Hematopoietic multipotent progenitor cell treated with erythropoietin and hydrocortisone succinate and interleukin-3 and kit ligand, for 4 days (in vitro differentiated cells): ENCODE measurements at places on chromosomes 7 and 10.

- no peak for DNase-seq
These were observed 17.1 kb downstream of the SLIT1 start for GRCh38 chr10:97168645-97169044.

- DNase-seq, result no peak
These were observed 42.7 kb downstream of the TMEM26 start for GRCh38 chr10:61410353-61411070.

DNA sequence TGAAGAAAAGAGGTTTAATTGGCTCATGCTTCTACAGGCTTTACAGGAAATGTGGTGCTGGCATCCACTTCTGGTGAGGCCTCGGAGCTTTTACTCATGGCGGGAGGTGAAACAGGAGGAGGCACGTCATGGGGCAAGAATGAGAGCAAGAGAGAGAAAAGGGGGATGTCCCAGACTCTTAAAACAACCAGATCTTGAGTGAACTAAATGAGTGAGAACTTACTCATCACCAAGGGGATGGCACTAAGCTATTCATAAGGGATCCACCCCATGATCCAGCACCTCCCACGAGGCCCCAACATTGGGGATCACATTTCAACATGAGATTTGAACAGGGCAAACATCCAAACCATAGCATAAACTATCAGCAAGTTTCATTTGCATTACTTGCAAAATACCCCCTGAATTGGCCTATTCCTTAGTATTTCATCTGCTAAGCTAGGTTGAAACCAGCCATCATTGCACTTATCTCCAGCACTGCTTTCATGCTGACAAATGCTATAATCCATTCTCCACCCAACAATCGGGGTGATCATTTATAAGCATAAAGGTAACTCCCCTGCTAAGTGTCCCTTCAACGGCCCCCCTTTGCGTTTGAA lies 179.0 kb downstream of the NOC3L start:
- DNase-seq, result no peak

DNA sequence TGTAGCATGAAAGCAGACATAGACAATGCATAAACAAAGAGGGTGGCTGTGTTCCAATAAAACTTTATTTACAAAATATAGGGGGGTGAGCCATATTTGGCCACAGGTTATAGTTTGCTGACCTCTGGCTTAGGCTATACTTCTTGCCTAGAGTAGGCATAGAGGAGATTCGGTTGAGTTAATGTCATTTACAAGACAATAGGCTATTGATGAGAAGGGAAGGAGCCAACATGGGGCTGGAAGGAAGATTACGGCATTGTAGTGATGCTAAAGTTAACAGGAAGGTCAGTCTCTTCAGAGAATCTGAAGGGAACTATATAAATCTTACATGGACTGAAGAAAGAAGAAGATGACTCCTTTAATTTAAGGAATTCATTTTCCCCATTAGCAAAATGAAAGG lies 463.5 kb downstream of the HTR7 start:
- DNase-seq, result no peak

DNA sequence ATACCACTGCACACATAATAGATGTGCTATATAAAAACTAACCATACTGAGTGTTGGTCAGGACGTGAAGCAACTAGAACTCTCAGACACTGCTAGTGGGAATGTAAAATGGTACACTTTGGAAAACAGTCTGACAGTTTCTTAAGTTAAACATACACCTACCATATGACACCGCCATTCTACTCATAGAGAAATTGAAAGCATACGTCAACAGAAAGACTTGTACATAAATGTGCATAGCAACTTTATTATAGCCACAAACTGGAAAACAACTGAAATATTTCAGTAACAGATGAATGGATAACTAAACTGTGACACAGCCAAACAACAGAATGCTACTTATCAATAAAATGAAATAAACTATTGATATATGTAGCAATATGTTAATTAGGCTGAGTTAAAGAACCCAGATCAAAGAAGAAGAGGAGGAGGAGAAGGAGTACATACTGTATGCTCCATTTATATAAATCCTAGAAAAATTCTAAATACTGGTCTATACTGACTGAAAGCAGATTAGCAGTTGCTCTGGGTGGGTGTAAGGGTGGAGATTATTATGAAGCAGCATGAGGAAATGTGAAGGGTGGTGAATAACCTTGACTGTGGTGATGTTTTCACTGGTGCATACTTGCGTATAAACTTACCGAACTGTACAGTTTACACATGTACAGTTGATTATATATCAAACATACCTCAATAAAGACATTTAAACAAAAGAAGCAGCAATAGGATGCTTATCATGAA lies 48.6 kb downstream of the ARHGAP21 start:
- DNase-seq, result no peak

- no peak for DNase-seq
These were observed 49.0 kb downstream of the RPS24 start for GRCh38 chr10:78082636-78083035.

DNA sequence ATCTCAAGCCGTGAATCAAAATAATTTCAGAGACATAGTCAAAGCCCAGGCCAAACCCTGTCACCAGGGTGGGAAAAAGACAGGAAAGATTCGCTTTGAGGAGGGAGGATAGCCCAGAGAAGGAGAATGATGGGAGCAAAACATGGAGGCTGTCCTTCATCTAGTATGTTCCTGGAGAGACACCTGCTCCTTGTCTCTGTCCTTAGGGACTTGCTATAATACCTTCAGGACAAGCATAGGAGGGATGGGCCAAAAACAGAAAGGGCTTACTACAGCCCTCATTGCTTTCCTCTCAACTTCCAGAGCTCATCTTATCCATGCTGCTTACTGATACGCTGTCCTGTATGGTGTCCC lies 593.7 kb downstream of the LRMDA start:
- DNase-seq, result no peak

- DNase-seq, result no peak
These were observed 958 bp downstream of the ANKRD1 start for GRCh38 chr10:90919683-90920574.

GRCh38 chr7:74306730-74307469 lies 17.7 kb downstream of the CLIP2 start:
- peak; percentile 59 for DNase-seq

GRCh38 chr7:151429560-151430331 lies 10.2 kb downstream of the CRYGN start:
- peak; percentile 41 for DNase-seq

- no peak for DNase-seq
These were observed 51.4 kb upstream of the AMPH start for GRCh38 chr7:38682606-38683005.

DNA sequence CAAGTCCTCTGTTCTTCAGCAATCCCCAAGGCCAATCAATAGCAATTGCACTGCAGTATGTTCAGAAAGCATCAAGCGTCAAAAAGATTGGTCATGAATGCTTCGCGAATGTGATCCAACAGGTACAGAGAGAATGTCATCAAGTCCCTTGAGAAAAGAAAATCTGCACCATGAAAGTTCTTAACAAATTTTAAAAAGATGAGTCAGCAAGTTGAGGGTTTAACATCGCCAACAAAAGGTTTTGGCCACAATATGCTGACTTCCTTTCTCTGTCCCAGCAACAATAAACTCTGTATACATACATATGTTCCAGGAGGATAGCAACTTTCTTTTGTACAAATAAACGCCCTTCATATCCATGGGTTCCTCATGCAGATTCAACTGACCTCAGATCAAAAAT lies 168.5 kb upstream of the C7orf33 start:
- DNase-seq, result no peak

DNA sequence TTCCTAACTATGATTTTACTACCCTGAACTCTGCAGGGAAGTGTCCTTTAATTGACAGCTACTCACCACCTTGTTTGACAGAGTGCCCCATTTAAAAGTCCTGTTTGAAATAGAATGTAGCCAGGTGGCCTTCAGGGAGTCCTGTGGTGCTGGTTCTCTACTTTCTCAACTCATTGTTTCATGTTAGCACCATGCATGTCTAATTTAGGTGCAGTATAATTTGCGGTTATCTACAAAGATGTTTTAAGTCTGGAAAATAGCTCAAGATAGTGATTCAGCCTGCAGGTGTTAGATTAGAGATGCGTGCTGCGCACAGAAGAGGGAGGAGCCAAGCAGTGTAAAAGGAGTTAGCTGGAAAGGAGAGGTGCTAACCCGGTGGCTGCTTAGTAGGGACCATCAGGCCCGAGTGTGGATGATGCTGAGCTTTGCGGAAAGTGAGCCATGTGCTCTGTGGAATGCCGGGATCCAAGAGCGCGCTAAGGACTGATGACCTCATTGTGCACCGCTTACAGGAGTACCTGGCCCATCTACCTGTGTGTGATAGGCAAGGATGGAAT lies 1.2 kb downstream of the CCM2 start:
- DNase-seq, result peak; percentile 82

DNA sequence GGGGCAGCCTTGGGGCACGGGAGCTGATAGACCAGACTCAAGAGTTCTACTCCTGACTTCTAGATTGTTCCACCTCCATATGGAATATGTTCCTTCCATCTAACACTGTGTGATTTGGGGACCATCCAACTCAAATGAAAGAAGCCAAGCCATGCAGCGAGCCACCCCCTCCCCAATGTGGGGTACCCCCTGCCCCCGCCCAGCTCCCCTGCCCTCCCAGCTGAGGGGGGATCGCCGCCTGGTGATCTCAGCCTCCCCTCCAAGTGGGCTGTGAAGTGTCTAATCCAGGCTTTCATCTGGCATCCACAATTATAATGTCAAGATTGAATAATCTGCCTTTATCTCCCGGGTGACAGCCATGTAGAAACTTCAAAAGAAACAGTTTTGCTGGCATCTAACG lies 246.1 kb downstream of the RPS24 start:
- no peak for DNase-seq

- DNase-seq, result peak; percentile 99
These were observed 24.3 kb downstream of the DDIT4 start for GRCh38 chr10:72297805-72298591.

GRCh38 chr10:110462166-110463095 lies 35.3 kb upstream of the DUSP5 start:
- no peak for DNase-seq

- no peak for DNase-seq
These were observed 46.5 kb downstream of the VCL start for GRCh38 chr10:74044419-74044818.

DNA sequence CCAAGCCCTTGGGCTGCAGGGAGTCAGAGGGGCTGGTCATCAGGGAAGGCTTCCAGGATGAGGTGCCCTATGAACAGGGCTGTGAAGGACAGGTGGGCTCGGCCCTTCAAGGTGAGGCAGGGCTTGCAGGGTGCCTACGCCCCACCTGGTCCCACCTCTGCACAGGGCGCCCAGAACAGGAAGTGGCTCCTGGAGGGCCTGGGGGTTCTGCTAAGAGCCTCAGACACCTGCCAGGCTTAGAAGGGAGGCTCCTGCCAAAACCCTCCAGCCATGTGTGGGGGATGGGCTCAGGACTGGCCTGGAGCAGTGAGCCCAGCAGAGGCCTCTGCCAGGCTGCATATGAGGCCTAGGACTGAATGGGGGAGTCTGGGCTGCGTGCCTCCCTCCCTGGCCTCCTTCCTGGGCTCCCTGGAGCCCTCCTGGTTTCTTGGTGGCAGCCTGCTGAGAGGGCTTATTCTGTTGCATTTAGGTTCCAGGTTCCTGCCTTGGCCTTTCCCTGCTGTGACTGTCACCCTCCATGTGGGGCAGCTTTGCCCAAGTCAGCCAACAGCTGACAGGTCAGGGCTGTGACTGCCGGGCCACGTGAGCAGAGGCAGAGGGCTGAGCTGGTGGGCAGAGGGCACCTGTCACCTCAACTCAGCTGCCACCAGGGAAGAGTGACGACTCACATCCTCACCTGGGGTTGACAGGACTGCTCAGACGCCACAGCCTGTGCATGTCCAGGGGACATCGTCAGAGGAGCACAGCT lies 45.2 kb upstream of the MSMB start:
- peak; percentile 38 for DNase-seq

DNA sequence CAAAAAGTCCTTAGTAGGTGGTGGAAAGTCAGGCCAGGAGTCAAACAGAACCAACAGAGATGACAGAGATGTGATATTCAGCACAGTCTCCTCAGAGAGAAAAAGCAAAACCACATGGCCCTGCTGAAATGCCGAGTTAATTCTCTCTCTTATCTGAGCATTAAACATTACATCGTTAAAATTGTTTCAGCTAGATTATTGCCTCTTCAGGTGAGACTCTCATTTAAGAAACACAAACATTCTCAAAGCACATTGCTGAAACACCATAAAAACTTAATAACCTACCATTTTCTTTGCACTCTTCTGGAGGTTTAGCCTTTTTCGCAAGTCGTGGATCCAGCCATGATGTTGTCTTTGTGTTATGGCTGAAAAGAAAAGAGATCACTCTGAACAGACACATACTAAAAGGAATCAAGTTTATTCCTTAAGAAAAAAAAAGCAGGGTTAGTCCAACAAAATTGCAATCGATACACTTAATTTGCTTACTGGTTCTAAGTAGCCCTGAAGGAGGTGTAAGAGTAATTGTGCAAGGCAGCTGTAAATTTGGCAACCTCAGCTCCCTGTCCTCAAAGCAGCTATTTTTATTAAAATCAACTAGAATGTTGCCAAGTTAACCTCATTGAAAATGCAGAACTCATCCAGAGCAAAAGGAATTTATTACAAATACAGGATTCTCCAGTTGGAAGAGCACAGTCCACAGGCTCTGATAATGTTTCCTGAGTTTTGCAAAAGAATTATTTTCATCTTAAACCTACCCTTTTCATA lies 691.1 kb downstream of the PHTF2 start:
- no peak for DNase-seq

DNA sequence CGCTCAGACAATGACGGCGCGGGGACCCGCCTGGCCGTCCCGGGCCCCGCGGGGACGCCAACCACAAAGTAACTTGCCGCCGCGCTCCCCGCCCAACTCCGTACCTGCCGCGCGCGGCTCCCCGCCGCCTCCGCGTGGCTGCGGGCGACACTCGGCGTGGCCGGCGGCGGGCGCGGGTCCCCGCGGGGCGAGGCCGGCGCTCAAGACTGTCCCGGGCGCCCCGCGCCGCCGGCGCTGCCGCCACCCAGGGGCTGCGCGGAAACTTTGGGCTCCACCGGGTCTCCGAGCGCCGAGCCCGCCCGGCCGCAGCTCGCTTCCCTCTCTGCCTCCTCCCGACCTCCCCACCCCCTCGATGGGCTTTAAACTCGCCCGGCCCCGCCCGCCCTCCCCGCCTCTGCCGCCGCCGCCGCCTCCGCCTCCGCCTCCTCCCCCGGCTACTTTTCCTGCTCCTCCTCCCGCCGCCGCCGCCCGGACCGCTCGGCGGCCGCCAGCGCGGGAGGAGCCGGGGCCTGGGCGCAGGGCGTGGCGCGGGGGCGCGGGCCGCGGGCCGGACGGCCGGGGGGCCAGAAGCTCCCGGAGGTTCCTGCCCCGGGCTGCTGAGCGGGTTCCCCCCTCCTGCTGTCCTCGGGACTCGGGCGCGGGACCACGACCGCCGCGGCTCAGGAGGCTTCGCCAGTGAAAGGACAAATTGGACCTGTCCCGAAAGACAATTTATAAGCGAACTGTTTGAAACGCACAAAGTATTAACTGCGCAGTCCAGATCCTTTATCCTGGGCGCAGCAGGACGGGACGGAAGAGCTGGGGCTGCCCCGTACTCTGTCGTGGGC lies 10.6 kb upstream of the GRB10 start:
- DNase-seq, result peak; percentile 92
